ENCODE measurements at places on chromosomes 1 and 21.

- DNase-seq = no peak
Measured at GRCh38 chr1:202162047-202162417, 1.6 kb upstream of the PTPN7 start.

DNA sequence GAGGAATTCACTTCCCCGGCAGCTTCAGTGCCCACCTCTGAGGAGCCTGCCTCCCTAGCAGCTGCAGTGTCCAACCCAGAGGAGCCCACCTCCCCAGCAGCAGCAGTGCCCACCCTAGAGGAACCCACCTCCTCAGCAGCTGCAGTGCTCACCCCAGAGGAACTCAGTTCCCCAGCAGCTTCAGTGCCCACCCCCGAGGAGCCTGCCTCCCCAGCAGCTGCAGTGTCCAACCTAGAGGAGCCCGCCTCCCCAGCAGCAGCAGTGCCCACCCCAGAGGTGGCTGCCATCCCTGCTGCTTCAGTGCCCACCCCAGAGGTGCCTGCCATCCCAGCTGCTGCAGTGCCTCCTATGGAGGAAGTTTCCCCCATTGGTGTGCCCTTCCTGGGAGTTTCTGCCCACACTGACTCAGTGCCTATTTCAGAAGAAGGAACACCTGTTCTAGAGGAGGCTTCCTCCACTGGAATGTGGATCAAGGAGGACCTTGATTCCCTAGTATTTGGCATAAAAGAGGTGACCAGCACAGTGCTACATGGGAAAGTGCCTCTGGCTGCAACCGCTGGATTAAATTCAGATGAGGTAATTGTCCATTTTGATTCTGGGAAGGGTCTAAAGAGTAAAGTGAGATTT is 77.4 kb upstream of the BMP8A start:
- no peak for DNase-seq

GRCh38 chr1:10784998-10785727 is 11.3 kb downstream of the CASZ1 start:
- no peak for DNase-seq

GRCh38 chr1:94864821-94865220 is 44.7 kb downstream of the SLC44A3 start:
- DNase-seq = no peak

DNA sequence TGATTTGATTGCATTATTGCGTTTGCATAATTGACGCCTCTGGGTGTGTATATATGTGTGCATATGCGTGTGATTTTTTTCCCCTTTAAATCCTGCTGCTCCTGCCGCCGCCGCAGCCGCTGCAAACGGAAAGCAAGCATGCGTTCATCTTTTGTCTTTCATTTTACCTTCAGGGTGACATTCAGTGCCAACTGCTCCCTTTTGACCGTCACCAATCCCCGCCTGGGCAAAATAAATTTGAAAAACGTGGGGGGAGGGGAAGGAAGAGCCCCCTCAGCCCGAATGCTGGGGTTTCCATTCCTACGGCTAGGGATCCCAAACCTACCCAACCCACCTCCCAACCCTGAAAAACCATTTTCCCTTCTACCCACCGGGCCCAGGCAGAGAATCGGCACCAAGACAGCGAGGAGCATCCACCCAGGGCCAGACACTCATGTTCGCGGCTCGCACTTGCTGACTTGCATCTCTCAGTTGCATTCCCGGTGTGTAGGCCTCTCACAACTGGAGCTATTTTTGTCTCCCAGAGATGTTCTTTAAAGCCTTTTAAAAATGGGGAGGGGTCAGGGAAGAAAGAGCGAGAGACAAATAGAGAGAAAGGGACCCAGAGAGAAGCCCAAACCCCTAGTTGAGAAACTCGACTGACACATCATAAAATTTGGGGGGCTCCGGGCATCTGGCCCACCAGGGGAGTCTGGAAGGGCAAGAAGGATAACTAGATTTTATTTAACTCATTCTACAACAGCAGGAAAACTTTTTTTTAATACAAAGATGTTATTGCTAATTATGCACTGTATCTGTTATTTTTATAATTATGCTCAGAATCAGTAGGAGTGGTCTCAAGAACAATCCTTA is 367.1 kb upstream of the ESRRG start:
- no peak for DNase-seq

DNA sequence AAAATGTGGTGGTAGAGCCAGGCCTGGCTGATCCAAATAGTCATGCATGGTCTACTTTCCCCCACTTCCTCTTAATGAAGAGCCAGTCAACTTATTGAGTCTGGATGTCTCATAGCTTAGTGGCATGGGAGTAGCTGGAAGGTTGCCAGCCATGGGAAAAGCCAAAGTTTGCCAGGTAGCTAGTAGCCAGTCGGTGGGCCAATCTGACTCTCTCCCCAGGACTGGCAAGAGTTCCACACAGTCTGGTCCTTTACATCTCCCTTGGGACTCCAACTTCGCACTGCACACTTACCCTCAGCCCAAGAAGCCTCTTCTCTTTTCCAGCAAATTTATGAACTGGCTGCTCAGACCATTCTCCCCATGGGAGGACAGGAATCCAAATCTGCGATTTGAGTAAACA is 8.3 kb downstream of the WARS2 start:
- DNase-seq = no peak

DNA sequence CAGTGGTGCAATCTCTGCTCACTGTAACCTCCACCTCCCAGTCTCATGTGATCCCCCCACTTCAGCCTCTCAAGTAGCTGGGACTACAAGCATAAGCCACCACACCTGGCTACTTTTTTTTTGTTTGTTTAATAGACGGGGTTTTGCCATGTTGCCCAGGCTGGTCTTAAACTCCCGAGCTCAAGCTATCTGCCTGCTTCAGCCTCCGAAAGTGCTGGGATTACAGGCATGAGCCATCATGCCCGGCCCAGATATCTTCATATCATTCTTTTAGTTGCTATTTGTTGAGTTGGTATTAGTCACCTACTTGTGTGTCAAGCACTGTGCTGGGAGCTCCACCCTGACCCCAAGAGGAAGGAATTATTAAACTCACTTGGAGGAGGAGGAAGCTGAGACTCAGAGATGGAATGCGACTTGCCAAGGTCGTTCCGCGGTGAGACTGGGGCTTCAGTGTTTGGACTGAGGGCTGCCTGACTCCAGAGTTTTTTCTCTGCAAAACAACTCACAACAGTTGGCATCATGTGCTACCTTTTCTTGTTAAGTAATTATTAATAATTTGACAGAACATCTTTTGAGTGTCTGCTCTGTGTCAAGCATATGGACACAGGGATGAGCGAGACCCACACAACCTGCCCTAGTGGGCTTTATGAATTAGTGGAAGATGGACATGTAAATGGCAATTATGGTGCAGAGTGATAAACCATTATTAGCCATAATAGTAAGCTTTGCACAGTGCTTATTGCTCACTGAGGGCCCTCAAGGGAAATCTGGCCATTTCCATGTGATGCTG is 132.0 kb downstream of the FOXD2 start:
- DNase-seq = no peak

DNA sequence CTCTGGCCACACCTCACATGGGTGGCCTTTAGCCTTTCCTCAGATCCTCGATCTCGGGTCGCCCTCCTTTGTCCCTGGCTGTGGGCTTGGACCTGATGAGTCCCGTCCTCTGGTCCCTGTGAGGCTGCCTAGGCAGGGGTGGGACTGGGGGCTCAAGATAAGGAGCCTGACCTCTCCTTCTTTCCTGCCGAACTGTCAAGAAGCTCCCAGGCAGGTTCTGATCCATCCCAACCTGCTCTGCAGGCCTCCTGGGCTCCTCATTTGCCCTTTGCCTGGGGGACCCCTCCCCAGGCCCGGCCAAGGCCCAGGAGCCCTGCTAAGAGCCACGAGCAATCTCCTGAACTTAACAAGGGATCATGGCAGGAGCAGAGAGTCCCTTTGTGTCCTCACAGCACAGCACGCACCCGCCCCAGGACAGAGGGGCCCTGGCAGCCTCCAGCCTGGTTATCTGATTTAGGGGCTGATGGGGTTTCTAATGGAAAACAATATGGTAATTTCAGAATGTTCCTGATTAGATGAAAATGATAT is 82.4 kb upstream of the POU3F1 start:
- no peak for DNase-seq

GRCh38 chr1:205056188-205056611 is 13.2 kb downstream of the CNTN2 start:
- no peak for DNase-seq

DNA sequence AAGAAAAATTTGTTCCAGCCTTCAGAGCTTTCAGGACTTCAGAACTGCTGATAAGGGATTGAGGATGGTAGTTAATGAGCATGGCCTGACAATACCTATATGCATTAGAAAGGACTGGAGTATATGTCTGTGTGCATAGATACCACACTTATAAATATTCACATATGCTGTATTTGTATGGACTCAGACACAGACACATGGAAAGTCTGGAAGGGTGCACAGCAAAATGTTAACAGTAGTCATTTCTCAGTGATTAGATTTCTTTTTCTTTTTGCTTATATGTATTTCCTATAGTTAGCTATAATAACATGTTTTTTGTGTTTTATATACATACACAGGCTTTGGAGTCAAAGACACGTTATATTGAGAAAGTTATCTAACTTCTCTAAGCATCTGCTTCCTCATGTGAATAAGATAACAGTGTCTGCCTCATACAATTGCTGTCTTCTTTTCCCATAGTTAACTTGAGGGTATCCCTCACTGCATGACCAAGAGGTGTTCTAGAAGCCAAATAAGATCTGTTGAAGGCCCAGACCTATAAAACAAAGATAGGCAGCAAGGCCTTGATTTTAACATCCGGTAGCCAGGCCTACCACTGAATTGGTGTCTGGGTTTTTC is 31.3 kb downstream of the INPP5B start:
- no peak for DNase-seq

DNA sequence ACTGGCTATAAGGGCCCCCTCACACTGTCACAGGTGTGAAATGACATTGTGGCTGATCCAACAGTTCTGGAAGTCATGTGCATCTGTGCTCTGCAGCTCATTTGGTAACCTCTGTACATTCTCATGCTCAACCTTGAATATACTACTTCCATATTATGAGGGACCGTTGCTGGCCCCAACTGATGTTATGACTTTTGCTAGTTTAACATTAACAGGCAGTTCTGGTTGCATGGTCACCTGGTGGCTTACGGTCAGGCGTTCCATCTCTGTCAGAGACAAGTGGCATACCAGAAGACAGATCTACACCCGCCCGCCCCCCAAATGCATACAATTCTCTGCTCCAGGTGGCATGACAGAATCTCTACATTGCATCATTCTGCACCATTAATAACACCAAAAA is 6.0 kb upstream of the DIP2A start:
- no peak for DNase-seq

DNA sequence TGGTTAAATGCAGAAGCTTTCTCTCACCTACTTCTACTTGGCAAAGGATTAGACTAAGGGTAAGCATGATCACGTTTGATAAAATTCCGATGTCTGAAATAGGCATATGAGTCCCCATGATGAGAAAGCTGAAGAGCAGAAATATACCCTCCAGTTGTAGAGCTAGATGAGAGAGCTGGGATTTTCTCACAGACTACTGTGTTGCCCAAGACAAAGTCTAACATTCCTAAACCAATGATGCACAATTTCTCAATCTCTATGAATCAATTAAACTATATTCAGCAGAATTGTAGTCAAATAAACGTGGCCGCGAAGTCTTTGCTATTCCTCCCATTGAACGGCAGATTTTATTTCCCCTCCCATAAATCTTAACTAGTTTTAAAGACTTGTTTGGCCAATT is 699.2 kb downstream of the KCNT2 start:
- DNase-seq = no peak

DNA sequence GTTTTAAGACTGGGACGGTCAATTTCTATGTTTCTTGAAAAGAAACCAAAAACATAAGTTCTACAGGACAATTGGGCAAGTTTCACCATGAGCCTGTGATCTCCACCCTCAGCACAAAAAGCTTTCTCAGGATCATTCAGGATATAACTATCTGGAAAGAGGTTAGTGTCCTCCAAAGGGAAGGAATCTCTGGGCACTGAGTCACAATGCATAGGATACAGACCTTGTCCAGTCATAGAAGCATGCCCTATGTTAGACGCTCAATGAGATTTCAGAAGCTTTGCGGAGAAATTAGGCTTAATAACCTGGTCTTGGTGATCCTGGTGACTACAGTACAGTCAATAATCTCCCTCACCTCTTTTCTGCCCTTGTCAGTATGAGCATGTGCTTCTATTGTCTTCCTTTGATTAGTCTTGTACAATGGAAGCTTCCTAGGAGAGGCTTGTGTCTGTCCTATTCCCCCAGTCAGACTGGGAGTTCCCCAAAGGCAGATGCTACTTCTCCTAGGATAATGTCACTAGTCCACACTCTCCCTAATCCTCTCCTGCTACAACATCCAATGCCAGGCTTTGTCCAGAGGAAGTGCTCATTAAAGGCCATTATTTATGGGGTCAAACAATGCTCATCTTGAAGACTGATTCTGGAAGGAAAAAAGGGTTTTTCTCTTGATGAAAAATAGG is 97.4 kb downstream of the KCNH1 start:
- no peak for DNase-seq

- no peak for DNase-seq
Measured at GRCh38 chr1:32014199-32014947, 705 bp downstream of the KHDRBS1 start.

DNA sequence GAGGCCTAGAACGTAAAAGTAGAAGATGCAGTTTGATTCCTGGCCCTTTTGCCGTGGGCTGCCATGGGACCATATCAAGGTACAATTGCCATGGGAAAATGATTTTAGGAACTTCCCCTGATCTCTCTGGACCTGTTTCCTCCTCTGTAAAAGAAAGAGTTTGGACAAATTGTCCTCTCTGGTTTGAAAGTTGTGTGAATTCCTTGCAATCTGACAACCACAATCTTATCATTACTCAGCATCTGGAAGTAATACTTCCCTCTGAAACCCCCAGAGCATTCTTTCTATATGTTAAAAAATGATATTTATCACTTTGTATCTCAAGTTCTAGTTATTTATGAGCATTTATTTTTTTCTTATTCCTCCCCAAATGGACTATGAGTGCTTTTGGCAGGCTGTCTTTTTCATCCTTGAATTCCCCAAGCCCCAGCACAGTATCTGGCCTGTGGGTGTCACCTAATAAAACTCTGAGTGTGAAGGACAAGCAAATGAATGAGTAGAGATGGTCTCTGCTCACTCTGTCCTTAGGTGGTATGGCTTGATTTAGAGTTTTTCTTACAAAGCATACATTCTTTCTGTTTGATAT is 181.1 kb downstream of the DYRK1A start:
- DNase-seq = no peak
